ENCODE measurements at places on chromosomes 7 and 10. TPM values are rescaled to one million over a fixed set of nuclear protein-coding genes. Genes with fewer than 3 reads are reported as not detected.

- no peak for DNase-seq
These were observed 52.0 kb downstream of the C10orf90 start for GRCh38 chr10:126618466-126618865.

DNA sequence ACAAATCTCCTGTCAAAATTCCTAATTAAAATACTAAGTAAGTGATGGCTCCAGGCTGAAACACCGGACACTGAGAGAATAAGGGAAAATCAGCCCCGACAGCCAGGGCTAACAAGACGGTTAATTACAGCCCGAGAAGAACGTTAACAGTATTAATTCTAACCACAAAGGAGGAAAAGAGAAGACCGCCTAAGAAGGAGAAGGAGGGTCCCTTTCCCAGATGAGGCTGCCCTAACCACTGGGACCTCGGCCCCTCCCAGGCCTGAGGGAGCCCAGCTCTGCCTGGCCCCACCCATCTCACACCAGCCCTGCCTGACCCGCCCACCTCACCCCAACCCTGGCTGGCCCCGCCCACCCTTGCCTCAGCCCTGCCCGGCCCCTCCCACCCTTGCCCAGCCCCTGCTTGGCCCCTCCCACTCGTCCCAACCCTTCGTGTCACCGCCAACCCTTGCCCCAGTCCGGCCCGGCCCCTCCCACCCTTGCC is 51.3 kb downstream of the PWWP2B start:
- DNase-seq = no peak

GRCh38 chr10:14003517-14004184 is 327.1 kb downstream of the FRMD4A start:
- no peak for DNase-seq

- no peak for DNase-seq
These were observed 179.3 kb upstream of the FZD8 start for GRCh38 chr10:35821339-35821911.

Gene AGR3
- not detected for total RNA-seq

Gene AKR1C4
- not detected for total RNA-seq

Measured in activated B cell treated with CpG ODN at 0.5 μM for 24 hours (primary cell).